Activated T-cell treated with anti-CD3 and anti-CD28 coated beads, Interleukin-2, amount 50 U/mL, for 72 hours (primary cell): ENCODE measurements at places on chromosomes 4 and X. TPM values are rescaled to one million over a fixed set of nuclear protein-coding genes. Genes with fewer than 3 reads are reported as not detected.

GRCh38 chrX:114519524-114519923 is 64.4 kb upstream of the HTR2C start:
- H3K27ac ChIP-seq = no peak overlapping the region
- no peaks in the 10 kb centered on the region for H3K27me3 ChIP-seq
- no peaks in the 10 kb centered on the region for H3K4me1 ChIP-seq
- DNase-seq = no peak

DNA sequence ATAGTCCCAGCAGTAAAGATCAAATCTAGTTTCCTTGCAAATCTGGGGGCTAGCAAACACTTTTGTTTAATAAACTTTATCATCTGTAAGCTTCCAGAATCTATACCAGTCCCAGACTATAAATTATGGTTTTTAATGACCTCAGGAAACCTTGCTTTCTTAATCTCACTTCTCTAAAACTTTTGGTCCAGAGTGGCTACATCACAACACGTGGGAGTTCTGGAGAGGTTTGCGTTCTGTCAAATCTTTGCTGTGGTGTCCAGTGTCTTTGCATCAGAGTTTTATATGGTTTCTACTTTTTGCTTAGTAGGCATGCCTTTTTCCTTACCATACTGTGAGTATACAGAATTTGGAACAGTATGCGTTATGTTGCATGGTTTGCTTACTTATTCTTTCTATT is 193.9 kb downstream of the ANK2 start:
- DNase-seq = no peak
- no peaks in the 10 kb centered on the region for H3K27me3 ChIP-seq
- no peak overlapping the region for H3K27ac ChIP-seq
- H3K36me3 ChIP-seq = no peaks in the 10 kb centered on the region
- no peak overlapping the region for H3K4me3 ChIP-seq
- no peaks in the 10 kb centered on the region for H3K4me1 ChIP-seq

Gene GC
- total RNA-seq = not detected

- no peaks in the 10 kb centered on the region for H3K27me3 ChIP-seq
- DNase-seq = no peak
- H3K4me3 ChIP-seq = no peak overlapping the region
- H3K4me1 ChIP-seq = no peaks in the 10 kb centered on the region
- no peak overlapping the region for H3K27ac ChIP-seq
- H3K36me3 ChIP-seq = no peaks in the 10 kb centered on the region
Observed at GRCh38 chr4:179583221-179583620, 2141.0 kb upstream of the AGA start.

GRCh38 chr4:85913931-85914694 is 439.2 kb downstream of the ARHGAP24 start:
- no peak overlapping the region for H3K4me3 ChIP-seq
- no peak for DNase-seq
- H3K27me3 ChIP-seq = no peaks in the 10 kb centered on the region

Gene SCML2
- 3.0 TPM for total RNA-seq

GRCh38 chr4:77176640-77177039 is 19.6 kb downstream of the CCNG2 start:
- no peak overlapping the region for H3K4me3 ChIP-seq
- no peak overlapping the region for H3K27ac ChIP-seq
- H3K4me1 ChIP-seq = no peaks in the 10 kb centered on the region

Gene GAGE12E
- total RNA-seq = not detected

GRCh38 chr4:129218360-129218759 is 122.4 kb downstream of the C4orf33 start:
- H3K27me3 ChIP-seq = no peaks in the 10 kb centered on the region
- H3K4me3 ChIP-seq = no peak overlapping the region
- no peaks in the 10 kb centered on the region for H3K4me1 ChIP-seq
